NCI-H2107 (cell line): ENCODE measurements at places on chromosomes 13 and 19.

GRCh38 chr19:44332145-44332544 is 24.3 kb downstream of the ZNF112 start:
- DNase-seq: no peak

DNA sequence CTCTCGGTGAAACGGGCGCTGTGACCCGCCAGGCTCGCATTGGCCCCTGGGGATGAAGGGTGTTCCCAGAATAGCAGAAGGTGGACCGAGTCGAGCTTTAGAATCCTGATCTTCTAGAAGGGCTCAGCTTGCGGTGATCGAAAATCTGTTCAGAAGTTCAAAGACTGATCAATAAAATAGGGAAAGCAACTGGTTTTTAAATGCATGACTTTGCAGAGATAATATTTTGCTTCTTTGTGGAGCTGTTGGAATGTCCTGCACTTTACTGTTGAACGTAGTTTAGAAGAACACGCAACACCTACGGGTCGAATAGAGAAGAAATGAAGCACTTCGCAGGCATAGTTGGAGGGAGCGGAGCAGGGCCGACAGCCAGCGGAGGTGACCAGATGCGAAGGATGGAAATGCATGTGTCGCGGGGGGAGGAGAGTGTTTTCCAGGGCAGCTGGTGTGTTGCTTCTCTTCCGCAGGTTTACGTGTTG is 766 bp downstream of the CEBPG start:
- no peak for DNase-seq

DNA sequence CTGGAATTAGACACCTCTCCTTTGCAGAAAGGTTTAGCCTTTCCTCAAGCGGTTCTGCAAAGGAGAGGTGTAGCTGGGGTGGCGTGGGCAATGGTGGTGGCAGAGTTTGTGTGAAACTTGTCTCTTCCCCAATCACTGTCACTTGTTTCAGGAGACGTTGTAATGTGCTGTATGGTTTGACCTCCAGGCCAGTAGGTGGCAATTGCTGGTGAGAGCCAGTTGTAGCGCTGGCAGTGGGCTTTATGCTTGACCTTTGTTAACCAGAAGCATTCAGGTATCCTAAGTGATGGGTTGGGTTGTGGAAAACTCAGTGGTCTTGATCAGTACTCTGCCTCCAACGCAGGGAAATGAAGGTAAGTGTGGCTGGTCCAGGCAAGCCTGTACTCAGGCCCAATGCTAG is 12.7 kb upstream of the LILRA5 start:
- no peak for DNase-seq

- no peak for DNase-seq
These were observed 788.9 kb downstream of the UQCRFS1 start for GRCh38 chr19:28424077-28424476.
